T-cell (primary cell): ENCODE measurements at places on chromosomes 3 and 15.

DNA sequence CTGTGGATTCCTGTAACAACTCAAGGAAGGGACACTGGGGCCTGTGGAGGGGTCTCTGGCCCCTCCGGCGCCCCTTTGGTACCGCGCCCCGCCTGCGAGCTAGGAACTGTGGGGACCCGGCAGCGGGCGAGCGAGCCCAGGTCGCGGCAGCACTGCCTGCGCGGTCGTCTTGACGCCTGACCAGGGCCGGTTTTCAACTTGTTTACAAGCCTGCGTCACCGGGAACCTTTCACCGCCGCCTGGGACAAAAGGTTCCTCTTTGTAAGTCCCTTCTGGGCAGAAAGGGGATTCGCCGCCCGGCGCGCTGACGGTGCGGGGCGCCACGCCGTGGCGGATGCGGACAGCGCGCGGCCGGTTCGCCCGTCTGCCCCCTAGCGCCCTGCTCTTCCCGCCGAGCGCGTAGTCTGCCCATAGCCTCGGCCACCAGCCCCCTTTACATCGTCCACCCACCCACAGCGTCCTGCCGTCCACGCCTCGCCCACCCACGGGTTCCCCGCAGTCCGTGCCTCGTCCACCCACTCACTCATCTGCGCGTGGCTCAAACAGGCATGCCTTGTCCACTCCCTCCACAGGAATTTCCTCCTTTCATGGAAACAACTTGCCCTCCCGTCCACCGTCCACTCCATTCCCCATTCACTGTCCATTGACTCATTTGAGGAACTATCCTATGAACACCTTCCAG lies 5.5 kb upstream of the CFAP100 start:
- peak; percentile 4 for DNase-seq

GRCh38 chr3:50600841-50601591 lies 10.6 kb downstream of the CISH start:
- peak; percentile 48 for DNase-seq

GRCh38 chr15:41734079-41734478 lies 40.2 kb upstream of the MAPKBP1 start:
- no peak for DNase-seq

DNA sequence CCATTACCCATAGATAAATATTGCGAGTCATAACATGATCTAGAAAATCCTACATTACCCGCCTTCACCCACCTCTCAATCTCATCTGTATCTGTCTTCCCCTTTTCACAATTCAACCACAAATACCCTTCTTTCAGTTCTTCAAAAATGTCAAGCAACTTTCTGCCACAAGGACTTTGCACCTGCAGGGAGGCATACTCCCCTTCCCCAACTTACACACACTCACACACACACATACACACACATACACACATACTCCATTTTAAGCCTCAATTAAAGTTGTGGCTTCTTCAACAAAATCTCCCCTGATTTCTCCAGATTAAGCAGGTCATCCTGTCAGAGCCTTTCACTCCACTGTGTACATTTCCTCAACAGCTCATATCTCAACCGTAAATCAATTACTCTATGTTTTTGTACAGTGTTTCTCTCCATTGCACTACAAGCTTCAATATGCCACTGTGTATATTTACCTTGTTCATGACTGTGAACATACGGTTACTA lies 33.1 kb upstream of the CCDC50 start:
- DNase-seq: no peak
